Cardiac muscle cell (in vitro differentiated cells and primary cell): ENCODE measurements at places on chromosomes 11 and 22. TPM values are rescaled to one million over a fixed set of nuclear protein-coding genes. Genes with fewer than 3 reads are reported as not detected.
A peak's percentile ranks its signal among the peaks of the same experiment; 100 is the strongest.

The CRYBA4 gene
- total RNA-seq: not detected in 2 replicates

The MRGPRF gene
- total RNA-seq: 11.2 and 13.8 TPM in 2 replicates

The SAA2 gene
- total RNA-seq: 0.14 TPM in 1 of 2 replicates, not detected in the other

The C22orf39 gene
- 102 and 146 TPM in 2 replicates for total RNA-seq

The LRRC10B gene
- 0.60 and 0.74 TPM in 2 replicates for total RNA-seq

The CASP5 gene
- not detected in 2 replicates for total RNA-seq

The SLC22A25 gene
- not detected in 2 replicates for total RNA-seq

The GRM5 gene
- total RNA-seq: 0.06 TPM in 1 of 2 replicates, not detected in the other

The RHOD gene
- total RNA-seq: 48.5 and 71.7 TPM in 2 replicates

The USP35 gene
- 25.1 and 35.0 TPM in 2 replicates for total RNA-seq

GRCh38 chr11:65852508-65853245 is 5.3 kb downstream of the CFL1 start:
- no peak for DNase-seq

GRCh38 chr11:44875037-44875436 is 75.6 kb downstream of the TP53I11 start:
- DNase-seq: no peak

DNA sequence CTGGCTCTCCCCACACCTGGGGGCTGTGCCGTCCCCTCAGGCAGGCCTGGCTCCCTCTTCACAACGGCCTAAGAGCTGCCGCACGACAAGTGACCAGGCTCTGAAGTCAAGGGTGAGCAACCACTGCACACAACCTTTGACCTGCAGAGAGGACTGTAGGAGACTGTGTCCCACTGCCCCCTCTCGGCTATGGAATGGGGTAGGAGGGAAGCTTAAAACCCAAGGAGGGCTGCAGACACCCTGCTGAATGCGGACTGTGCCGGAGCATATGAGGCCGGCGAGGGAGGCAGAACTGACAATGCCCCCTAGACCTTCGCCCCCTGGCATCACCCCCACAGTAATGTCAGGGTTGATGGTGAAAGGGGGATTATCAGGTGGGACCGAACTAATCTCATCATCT is 311.9 kb downstream of the CTTN start:
- no peak for DNase-seq

- DNase-seq: no peak
Observed at GRCh38 chr11:88050247-88050646, 125.0 kb downstream of the RAB38 start.

DNA sequence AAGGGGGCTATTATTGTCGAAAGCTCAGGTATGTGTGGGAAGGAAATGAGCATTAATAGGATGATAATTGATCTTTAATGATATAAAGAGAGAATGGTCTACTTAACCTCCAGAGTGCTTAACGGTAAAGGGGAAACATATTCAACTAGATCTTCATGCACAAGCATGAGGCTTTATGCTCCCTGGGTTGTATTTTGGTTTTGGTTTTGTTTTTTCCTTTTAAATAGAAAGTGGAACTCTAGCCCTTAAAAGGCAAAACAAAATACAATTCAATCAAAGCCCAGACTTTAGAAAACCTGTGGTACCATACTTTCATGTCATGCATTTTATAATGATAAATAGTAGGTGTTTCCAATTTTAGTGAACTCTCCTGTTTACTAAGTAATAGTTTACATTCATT is 622.7 kb downstream of the METTL15 start:
- no peak for DNase-seq

- peak; percentile 55 for DNase-seq
Observed at GRCh38 chr22:28883917-28884746, 760 bp downstream of the ZNRF3 start.

DNA sequence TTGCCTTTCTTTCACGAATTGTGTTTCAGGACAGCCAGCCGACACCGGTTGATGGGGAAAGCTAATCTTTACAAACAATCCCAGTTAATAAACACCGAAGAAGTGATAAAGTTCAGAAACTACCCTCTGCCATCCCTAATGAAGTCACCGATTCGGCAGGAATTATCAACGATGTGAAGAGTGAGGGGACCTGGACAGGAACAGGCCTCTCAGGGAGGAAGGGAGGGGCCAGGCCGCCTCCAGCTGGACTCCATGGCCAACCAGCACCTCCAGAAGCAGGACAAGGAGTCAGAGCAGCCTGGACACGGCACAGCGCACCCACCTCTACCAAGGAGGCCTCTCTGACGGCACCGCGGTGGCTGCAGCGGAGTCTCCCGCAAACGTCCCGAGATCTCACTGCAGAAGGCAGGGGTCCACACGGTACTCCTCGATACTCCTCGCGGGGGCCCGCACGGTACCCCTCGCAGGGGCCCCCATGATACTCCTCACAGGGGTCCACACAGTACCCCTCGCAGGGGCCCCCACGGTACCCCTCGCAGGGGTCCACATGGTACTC is 3.9 kb downstream of the TOLLIP start:
- DNase-seq: no peak

DNA sequence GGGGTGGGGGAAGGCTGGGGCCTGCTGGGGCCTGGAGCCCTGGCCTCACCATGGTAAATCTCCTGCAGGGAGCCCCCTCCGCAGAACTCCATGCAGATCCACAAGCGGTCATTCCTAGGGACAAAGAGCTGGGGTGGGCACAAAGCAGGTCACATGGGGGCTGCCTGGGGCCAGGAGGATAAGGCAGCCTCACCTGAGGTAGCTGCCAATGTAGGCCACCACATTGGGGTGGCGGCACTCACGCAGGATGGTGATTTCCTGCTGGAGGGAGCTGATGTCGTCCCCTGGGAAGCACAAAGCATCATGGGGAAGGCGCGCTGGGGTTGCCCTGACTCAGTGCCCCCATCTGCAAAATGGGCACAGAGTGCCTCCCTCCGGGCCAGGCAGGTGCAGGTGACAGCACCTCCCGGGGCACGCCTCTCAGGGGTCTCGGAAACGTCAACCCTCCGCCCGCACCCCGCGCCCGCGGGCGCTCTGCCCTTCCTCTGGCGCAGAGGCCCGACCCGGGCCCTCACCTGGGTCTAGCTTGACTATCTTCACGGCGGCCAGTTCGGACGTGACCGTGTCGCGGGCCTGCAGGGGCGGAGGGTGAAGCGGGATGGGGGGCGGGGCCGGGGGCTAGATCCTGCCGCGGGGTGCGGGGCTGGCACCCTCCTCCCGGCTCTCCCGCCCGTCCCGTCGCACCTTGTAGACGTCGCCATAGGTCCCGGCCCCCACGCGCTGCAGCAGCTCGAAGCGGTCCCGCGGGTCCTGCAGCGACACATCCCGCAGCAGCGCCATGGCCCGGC is 450 bp downstream of the MAP4K2 start:
- DNase-seq: no peak

GRCh38 chr11:123055191-123055901 is 6.6 kb downstream of the HSPA8 start:
- DNase-seq: no peak

- DNase-seq: peak; percentile 88
Observed at GRCh38 chr11:35622070-35622469, 3.8 kb downstream of the FJX1 start.

DNA sequence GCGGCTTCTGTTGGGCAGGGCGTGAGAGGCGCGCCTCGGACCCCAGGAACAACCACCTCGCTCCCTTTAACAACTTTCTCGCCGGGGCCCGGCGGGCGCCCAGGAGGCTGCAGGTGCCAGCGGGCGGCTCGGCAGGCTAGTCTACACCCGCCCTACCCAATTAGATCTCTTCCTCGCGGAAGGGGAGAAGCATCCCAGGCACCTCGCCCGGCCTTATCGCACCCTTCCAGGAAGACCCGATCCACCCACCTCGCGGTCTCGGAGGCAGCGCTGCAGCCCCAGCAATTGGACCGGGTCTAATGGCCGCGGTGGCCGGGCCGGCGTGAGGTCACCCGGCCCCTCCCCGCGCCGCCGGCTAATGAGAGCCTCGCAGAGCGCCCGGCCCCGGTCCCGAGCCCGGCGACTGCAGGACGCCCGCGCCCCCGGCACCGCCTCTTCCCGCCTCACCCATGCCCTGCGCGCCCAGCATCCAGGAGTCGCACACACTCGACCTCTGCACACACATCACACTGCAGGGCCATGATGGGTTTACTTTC is at the start of gene PLAAT3:
TSS of gene PLAAT3 (minus strand) at position 298 of the 536 bp plus-strand sequence. CDS start 419 bp downstream, outside the sequence.
- DNase-seq: peak; percentile 83

GRCh38 chr11:77158041-77158695 is 30.1 kb downstream of the MYO7A start:
- no peak for DNase-seq

DNA sequence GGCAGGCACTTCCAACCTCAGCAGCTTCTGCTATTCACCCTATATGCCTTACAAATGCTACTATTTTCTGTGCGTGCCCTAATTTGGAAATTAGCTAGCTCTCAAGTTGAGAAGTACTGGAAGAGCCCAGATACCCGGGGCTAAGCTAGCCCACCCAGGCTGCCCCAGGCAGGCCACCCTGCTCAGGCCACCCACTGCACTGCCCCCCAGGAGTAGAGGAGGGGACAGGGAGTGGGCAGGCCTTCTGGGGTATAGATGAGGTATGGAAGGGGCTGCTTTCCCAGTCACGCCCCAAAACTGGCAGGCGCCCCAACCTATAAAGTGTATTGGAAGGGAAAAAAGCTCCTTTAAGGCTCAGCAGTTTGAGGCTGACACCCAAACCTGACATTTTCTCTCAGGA is 43.5 kb downstream of the DRD2 start:
- DNase-seq: no peak

- DNase-seq: no peak
Observed at GRCh38 chr11:34791780-34792542, 124.2 kb downstream of the APIP start.

GRCh38 chr11:104609311-104610085 is 288.8 kb downstream of the CASP12 start:
- peak; percentile 66 for DNase-seq

DNA sequence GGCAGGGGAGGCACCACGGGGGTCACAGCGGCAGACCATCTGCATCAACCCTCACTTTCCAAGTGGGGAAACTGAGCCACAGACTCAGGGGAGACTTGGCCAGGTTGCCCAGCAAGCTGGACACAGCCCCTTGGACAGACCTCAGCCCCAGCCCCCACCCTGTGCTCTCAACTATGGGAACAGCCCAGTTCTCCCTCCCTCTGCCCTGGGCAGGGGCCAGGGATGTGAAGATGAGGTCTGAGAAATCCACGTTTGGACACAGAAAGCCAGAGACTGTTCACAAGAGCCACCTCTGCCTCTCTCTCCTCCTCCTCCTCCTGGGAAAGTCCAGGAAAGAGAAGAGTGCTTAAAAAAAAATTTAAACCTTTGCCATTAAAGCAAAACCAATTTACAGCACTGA is 50.1 kb downstream of the ELFN2 start:
- DNase-seq: no peak

GRCh38 chr22:27135031-27135981 is 477.9 kb downstream of the MIAT start:
- DNase-seq: peak; percentile 16

DNA sequence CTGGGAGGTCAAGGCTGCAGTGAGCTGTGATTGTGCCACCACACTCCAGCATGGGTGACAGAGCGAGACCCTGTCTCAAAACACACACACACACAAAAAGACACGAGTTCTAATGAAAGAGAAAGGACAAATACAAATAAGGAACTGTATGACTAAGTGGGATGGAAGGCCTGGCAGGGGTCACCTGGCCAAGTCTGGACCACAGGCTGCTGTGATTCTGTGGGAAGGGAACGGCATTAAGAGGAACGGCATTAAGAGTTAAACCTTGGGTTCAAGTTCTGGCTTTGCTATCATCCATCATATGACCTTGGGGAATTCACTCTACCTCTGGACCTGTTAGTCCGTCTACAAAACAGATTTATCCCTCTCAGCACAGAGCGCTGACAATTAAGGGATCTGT is 47.7 kb downstream of the LRFN4 start:
- no peak for DNase-seq

- no peak for DNase-seq
Observed at GRCh38 chr11:104222464-104222863, 58.5 kb upstream of the PDGFD start.

DNA sequence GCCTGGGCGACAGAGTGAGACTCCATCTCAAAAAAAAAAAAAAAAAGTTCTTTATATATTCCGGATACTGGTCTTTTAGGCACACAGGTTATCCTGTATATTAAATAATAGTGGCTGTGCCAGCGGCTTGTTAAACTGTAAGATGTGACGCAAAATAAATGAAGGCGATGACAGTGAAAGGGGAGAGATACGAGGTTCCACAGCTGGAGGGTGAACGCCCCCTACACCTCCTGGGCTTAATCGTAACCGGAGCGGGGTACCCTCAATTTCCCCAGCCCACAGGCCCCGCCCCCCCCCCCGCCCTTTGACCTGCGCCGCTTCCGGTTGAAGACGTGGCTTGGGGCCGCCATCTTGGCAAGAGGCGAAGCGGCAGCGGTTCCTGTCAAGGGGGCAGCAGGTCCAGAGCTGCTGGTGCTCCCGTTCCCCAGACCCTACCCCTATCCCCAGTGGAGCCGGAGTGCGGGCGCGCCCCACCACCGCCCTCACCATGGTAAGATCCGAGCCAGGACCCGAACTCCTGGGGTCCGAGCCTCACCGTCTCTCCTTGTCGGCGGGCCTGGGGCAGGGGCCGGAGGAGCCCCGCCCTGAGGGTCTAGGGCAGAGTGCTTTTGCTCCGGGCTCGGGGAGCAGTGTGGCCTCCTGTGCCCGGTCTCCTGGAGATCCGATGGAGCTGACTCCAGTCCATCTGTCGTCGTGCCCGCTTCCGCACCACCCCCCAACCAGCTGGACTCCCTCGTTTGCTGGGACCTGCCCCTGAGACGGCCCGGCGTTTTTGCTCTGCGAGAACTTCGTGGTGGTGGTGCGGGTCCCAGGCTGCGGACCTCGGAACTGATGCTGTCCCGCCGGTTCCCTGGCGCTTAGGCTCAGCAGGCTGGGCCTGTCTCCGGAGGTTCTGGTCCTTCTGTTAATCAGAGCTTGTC is at the start of gene ARCN1:
TSS of gene ARCN1 (plus strand) at position 349 of the 920 bp plus-strand sequence. CDS start at position 488, 139 bp downstream.
- DNase-seq: peak; percentile 87

DNA sequence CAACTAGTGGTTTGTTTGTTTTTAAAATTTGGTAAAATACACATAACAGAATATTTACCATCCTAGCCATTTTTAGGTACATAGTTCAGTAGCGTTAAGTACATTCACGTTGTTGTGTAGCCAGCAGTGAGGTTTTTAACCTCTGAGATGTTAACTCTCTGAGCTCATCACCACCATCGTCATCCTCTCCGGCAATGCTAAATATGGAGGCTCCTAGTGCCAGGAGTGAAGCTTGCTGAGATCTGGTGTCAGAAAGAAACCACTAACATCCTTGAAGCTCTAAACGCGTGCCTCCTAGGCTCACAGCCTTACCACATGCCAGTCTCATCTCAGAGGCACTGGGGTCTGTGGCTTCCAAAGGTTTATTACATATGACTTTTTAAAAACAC is 330.2 kb upstream of the B3GAT1 start:
- peak; percentile 35 for DNase-seq
